ENCODE measurements at places on chromosomes 13 and 19.

DNA sequence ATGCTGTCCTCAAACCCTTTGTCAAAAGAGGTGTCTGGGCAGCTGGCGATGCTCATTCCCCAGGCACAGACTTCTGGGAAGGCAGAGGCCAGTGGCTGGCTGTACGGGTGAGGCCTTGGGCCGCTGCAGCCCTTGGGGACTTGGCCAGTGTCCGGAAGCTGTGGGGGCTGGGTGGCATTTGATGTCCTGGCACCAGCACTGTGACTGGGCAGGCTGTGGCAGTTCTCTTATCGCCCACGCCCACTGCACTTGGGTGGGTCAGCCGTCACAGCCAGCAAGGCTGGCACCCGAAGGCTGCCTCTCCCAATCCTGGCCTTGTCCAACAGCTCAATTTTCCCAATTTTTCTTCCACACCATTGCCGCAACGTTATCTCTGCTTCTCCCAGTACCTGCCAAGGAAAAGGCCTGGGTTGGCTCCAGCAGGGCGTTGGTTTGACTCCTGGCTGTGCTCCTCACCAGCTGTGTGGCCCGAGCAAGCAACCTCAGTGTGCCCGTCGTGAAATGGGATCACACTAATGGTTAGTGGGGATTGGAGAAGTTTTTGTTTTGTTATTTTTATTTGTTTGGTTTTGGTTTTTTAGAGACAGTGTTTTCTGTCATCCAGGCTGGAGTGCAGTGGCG is 12.7 kb upstream of the SLC44A2 start:
- no peak for DNase-seq

DNA sequence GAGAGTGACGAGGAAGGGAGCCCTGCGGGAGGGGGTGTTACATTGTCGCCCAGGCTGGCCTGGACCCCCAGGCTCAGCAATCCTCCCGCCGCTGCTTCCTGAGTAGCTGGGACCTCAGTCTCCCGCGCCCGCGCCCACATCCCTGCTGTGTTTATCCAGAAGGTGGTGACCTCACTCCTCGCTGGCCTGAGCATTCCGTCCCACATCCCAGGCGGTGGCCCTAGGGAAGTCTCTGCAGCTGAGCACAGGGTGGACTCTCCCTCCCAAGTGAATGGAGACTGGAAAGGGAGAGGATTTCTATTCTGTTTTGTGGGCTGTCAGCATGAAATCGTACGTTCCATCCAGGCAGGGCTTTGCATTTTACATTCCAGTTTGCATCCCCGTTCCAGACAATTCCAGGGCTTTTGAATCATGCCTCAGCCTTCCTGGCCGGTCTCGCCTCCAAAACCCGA is 401 bp upstream of the ZNF765 start:
- DNase-seq: no peak

GRCh38 chr13:21365574-21365973 is 93.5 kb downstream of the ZDHHC20 start:
- no peak for DNase-seq

DNA sequence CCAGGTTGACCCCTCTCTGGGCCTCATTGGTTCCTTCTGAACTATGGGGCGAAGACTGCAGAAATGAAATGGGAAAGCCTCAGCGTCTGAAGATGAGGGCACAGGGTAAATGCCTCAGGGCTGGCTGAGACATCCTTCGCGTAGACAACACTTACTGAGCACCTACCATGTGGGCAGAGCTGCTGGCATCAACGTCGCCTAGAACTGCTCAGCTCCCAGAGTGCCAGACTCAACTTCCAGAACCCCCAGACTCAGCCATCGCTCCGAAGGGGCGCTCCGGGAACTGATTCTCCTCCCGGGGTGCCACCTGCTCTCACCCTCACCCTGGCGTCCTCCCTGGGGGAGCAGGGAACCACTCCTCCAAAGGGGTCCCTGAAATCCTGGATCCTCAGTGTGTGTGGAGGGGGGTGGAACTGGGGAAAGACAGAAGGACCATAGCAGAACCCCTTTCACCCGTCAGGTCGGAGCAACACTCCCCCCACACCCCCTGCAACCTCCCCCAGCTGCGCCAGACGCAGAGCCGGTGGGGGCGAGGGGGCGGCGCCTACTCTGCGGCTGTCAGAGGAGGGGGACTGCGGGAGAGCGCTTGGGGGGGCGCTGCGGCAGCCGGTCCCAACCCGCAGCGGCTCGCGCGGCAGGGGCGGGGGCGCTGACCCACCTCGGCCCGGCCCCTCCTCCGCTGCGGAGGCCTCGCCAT is 8.2 kb upstream of the NFIC start:
- DNase-seq: no peak

DNA sequence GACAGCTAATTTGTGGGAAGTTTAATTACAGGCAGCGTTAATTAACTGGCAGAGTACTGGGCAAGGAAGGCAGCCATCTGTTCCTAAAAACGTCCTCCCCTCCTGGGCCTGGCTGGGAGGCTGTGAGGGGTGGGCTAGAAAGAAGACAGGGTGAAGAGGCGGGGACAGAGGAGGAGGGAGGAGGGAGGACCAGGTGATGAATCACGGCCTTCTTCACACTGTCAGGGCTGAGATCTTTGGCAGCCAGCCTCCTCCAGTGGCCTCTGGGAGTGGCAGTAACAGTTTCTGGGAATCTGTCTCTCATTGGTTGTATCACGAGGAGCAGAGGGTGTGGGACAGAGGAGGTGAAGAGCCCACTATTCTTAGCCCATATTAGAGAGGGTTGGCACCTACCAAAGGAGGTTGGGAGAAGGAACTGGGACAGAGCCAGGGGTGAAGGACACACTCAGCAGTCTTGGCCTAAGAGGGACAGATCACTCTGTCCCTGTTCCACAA is 9.6 kb upstream of the ZNRF4 start:
- no peak for DNase-seq

- no peak for DNase-seq
Measured at GRCh38 chr13:79812070-79812850, 331.3 kb downstream of the NDFIP2 start.

DNA sequence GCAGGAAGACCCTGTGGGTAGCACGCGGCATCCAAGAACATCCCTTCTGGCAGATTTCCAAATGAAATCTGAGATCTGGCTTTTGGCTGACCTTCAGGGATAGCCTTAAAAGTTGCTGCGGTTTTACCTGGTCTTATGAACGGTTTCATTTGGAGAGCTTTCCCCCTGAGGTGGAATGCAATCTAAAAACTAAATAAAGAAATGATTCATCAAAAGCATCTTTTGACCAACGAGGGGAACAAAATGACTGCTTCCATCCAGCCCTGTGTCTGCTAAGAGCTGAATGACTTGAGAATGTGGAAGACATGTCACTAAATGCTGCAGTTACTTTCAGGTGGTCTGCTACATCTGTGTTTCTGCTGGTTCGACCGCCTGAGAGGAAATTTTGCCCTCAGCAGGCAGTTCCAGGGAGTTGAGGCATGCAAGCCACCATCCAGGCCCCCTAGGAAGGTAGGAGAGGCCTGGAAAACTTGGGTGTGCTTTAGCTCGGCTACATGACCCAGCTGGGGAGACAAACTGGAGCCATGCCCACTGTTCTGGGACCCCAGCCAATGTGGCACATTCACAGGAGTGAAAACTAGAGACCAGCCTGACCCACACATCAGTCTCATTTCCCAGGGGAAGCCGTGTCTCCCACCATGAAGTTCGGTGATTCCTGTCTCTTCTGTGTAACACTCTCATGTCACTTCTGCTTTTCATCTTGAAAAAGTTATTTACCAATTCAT is 175.1 kb upstream of the KL start:
- no peak for DNase-seq

GRCh38 chr13:34452831-34453230 is 489.2 kb upstream of the NBEA start:
- DNase-seq: no peak

DNA sequence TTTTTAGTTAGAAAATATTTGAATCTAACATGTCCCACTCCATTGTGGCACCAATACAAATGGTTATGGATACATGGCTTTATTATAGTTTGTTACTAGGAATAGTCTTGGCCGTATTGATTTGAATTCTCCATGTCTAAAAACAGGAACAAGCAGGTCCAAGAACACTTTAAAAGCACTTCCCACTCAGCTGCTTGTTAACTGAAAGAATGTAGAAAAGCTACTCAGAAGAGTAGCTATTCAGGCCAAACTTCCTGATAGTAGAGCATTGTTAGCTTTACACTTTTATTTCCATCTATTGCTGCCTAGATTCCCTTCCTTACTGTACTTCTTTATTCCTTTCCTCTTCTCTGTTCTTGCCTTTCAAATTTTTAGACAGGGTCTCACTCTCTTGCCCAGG is 6.9 kb downstream of the PIBF1 start:
- no peak for DNase-seq

DNA sequence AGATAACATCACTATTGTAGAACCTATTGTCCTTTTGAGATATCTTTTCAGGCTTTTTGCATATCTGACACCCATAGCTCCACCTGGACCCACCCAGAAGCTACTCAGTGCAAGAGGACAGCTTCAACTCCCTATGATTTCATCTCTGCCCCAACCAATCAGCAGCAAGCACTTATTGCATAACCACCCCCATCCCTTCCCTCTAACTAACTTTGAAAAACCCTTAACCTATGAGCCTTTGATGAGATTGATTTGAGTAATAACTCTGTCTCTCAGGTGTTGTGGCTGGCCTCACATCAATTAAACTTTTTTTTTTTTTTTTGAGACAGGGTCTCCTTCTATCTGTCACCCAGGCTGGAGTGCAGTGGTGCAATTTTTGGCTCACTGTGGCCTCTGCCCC is 13.4 kb upstream of the MTRF1 start:
- DNase-seq: no peak

DNA sequence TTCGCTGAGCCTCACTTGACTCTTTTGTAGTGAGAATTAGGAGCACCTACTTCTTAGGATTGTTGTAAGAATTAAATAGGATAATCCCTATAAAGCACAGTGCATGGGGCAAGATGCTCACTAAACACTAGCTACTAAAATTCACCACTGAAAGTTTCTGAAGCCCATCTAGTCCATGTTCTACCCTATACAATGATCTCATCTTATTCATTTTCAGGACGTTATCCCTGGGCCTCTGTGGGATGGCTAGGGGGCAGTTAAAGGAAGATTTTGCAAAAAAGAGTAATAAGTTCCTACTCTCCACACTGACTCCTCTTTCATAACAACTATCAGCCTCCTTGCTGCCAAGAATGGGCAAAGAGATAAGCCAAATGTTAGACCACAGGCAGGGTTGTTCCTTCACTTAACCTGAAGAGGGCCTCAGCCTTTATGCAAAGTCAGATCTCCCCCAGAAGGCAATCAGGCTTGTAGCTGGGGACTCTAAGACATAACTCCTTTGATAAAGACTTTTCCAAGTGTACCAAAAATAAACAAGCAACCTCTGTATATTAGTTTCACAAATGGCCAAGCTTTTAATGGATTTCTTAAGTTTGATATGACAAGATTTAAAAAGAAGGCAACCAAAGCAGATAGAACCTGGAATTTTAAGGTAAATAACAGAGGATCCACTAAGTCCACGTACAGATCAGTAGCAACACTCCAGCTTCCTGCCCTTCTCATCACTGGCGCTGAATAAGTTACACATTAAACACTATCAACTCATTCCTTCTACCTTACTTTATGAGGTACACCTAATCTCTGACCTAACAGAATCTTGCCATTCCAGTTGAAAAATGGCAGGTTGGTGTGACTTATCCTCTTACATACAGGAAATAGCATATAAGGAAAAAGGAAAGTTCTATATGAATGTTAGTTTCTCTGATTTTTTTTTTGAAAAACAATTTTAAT is 44.4 kb downstream of the ELF1 start:
- no peak for DNase-seq

DNA sequence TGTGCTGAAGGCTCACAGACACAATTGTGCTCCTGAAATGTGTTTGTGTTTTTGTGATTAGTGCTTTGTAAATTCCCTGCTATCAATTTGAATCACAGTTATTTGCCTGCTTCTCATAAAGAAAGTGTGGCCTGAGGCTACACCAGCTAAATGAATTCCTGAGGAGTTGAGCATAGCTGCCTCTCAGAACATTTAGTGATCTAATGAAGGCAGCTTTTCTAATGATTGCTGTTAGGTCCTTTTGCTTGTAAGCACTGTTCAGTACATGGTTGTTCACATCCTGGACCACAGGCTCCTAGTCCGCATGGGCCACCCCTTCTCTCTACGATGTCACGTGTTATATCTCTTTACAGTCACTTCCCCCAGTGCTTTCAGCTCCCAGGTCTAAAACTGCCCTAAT is 238.2 kb downstream of the B3GLCT start:
- DNase-seq: no peak

DNA sequence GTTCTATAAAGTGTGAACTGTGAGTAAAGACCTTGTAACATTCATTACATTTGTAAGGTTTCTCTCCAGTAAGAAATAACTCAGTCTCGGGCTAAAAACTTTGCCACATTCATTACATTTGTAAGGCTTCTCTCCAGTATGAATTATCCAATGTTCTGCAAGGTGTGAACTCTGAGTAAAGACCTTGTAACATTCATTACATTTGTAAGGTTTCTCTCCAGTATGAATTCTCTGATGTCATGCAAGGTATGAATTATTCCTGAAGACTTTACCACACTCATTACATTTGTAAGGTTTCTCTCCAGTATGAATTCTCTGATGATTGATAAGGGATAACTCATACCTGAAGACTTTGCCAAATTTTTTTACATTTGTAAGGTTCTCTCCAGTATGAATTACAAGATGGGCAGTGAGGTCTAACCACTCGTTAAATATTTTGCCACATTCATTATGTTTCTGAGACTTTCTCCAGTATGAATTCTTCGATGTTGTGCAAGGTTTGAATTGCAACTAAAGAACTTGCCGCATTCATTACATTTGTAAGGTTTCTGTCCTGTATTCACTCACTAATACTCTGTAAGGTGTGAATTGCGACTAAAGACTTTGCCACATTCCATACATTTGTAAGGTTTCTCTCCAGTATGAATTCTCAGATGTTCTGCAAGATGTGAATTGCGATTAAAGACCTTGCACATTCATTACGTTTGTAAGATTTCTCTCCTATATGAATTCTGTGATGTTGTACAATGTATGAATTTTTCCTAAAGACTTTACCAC is 21.2 kb downstream of the ZNF578 start:
- no peak for DNase-seq

- peak; percentile 73 for DNase-seq
Measured at GRCh38 chr13:41465241-41465847, 8.0 kb downstream of the RGCC start.

DNA sequence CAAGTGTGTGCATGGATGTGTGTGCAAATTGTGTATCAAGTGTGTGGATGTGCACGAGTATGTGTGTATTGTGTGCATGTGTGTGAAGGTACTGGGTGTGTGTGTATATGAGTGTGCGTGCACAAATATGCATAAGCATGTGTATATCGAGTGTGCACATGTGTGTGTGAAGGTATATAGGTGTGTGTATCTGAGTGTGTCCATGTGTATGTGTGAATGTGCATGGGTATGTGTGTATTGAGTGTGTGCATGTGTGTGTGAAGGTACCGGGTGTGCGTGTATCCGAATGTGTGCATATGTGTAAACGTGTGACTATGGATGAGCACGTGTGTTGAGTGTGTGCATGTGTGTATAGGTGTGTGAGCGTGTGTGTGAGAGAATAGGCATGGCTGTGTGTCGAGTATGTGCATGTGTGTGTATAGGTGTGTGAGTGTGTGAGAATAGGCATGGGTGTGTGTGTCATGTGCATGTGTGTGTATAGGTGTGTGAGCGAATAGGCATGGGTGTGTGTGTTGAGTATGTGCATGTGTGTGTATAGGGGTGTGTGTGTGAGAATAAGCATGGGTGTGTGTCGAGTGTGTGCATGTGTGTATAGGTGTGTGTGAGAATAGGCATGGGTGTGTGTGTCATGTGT is 12.8 kb downstream of the EVI5L start:
- DNase-seq: no peak

GRCh38 chr19:46736531-46737297 is 9.1 kb upstream of the FKRP start:
- DNase-seq: no peak

Data from GM18507 (cell line).